ENCODE measurements at places on chromosomes 11 and 22.

GRCh38 chr22:43740587-43741270, 71.4 kb downstream of the EFCAB6 start:
- no peak for DNase-seq

- DNase-seq, result no peak
These were observed 984.6 kb downstream of the DLG2 start for GRCh38 chr11:84642500-84642899.

GRCh38 chr22:23062616-23063538, 7.4 kb upstream of the GNAZ start:
- no peak for DNase-seq

DNA sequence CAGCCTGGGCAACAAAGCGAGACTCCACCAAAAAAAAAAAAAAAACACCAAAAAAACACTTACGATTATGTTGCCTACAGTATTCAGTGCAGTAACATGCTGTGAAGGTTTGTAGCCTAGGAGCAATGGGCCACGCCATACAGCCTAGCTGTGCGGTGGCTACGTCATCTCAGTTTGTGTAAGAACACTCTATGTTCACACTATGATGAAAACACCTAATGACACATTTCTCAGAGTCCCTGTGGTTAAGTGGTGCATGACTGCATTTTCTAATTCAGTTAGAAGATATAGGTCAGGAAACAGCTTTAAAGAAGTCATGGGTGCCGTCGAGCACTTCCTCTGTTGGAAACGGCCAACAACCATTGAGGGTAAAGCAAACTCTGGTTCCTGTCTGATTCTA, 75.7 kb upstream of the ANO1 start:
- no peak for DNase-seq
